ENCODE measurements at places on chromosomes 12 and 14.

GRCh38 chr12:78820946-78821345 lies 43.6 kb upstream of the SYT1 start:
- ATAC-seq = no peak

GRCh38 chr14:57933349-57933748 lies 67.5 kb upstream of the SLC35F4 start:
- ATAC-seq = no peak

DNA sequence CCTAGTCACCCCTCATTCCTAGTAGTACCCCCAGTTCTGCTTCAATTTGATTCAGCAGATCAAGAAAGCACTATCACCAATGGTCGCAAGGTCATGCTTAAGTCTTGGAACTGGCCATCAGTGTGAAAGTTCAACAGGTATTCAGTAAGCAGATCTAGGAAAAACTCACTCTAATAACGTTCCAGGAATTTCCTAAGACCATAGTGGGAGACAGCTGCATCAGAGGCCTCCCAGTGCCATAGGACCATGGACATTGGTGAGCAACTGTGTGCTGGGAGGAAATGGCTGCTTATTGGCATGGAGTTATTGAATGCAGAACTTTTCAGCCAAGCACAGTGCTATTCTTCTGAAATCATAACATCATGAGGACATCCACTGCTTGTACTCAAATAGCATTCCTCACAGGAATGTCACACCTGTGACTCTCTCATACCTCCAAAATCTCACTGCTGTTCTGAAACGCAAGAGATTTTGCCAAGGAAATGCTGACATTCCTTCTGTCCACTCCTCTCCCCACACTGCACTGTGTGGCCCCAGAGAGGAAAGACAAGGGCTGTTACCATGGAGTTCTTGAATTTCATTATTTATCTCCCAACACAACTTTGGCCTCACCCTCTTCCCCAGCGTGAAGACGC lies 30.9 kb upstream of the MDM2 start:
- no peak for ATAC-seq

- no peak for ATAC-seq
These were observed 30.4 kb upstream of the P2RX7 start for GRCh38 chr12:121102307-121102706.

DNA sequence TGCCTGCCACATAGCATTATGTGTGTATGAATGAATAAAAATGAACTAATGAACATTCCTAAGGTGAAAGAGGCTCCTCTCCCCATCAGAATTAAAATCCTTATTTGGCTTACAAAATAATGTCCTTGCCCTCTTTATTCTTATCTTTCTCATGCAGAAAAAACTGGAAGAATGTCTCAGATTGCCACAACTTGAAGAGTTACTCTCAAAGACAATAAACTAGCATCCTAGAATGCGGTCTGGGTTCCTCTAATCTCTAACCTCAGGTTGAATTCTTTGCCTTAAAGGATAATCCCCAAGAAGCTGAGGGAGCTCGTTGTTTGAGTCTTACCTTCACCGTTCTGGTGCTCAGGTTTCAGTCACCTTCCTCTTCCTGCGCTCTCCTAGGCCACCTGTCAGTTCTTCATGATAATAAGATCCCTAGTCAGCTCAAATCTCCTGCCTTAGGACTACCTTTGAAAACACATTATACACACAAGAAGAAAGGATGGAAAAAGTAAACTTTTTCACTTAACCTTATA lies 147.1 kb downstream of the PHLDA1 start:
- ATAC-seq = no peak

GRCh38 chr12:101594700-101595099 lies at the start of gene MYBPC1:
Gene MYBPC1 (plus strand): TSS chr12:101594971. CDS start chr12:101595071, 100 bp downstream.
- peak; percentile 57 for ATAC-seq

DNA sequence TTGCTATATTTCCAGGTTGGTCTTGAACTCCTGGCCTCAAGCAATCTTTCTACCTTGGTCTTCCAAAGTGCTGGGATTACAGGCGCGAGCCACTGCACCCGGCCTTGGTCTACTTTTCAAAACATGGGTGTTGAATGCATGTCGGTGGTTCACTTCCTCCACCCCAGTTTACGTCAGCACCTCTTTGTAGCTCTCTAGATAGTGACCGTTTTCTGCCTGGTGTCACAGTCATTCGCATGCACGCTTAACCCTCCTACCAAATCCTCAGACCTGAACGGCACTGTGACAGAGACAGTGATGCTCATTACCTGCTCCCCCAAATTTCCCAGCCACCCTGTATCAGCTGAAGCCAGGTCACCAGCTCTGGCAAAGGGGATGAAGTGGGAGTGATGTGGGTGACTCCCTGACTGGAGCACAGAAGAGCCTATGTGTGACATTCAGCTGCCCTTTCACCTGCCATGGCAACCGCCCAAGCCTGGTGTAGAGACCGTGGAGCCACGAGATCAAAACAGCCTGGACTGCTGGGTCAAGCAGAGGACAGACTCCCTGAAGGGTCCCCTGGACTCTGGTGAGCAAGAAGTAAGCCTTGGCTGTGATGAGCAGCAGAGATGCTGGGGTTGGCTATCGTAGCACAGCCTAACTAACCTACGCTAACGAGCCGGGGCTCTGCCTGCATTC lies 66.2 kb upstream of the GPR68 start:
- no peak for ATAC-seq

All from motor neuron (in vitro differentiated cells).